ENCODE measurements at places on chromosomes 13 and 19. TPM values are rescaled to one million over a fixed set of nuclear protein-coding genes. Genes with fewer than 3 reads are reported as not detected.

Gene ZNF813
- total RNA-seq: 0.11 TPM

Gene KIR3DL2
- not detected for total RNA-seq

Gene SIGLECL1
- total RNA-seq: not detected

Gene RPS19
- total RNA-seq: 9,991 TPM

Gene LENG9
- 8.6 TPM for total RNA-seq

Gene IGFL3
- not detected for total RNA-seq

Gene KLK11
- total RNA-seq: not detected

Gene TMEM145
- 3.5 TPM for total RNA-seq

Gene LRCH1
- total RNA-seq: 10.4 TPM

Gene GSX1
- not detected for total RNA-seq
